ENCODE measurements at places on chromosomes 2 and 18. TPM values are rescaled to one million over a fixed set of nuclear protein-coding genes. Genes with fewer than 3 reads are reported as not detected.

GRCh38 chr2:177535958-177536504 is 143.5 kb downstream of the AGPS start:
- no peak for DNase-seq

DNA sequence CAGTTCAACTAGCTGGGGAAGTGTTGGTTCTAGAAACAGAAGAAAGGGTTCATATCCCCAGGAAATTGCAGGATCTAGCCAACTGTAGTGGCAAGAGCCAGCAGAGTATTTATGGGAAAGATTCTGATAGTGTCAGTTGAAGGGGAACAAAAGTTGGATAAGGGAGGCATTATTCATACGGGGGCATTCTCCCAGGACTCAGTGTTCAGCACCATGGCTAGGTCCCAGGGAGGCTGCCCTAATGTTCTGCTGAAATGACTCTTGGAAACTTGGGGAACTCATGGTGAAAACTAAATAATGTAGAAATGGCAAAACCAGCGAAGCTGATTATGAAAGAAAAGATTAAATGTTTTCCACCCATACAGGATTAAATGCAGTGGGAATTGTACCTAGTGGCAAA is 543.7 kb downstream of the TRIB2 start:
- peak; percentile 12 for DNase-seq

DNA sequence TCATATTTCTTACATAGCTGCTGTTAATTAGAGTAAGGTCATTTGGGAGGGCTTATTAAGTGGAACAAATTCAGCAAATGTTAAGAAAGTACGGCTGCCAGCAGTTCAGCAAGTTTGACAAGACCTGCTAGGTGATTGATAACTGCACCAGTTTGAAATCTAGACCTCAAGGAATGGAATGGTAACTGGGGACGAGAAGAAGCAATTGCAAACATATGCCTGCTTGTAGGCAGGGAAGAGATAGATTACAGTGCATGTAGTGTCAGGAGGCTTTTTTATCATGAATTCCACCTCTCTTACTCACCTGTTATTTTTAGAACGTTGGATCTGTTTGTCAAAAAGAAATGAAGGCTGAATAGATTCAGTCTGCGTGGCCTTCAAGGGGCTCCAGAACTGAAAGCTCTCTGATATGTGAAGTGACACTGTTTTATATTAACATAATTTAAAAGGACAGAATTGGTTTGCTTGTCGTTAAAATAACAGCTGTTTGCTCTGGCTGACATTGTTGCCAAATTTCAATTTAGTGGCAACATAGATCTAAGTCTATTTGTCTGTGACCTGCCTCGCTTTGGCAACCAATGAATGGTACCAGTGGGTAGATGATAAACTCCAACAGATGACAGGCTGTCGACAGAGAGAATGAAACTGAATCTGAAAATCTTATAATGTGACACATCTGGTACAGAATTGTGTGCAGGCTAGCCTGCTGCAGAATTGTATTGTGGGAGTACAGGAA is 199.3 kb downstream of the ZNF407 start:
- DNase-seq, result no peak

GRCh38 chr18:71958605-71959004 is 585.5 kb downstream of the CBLN2 start:
- no peak for DNase-seq

SMAD7 gene
- total RNA-seq, result 2.0 TPM

EFHD1 gene
- total RNA-seq, result 4.1 TPM

- no peak for DNase-seq
Observed at GRCh38 chr2:164840458-164840929, 1.1 kb downstream of the COBLL1 start.

LBX2 gene
- not detected for total RNA-seq

GAD1 gene
- 0.39 TPM for total RNA-seq

GKN1 gene
- total RNA-seq, result not detected

DNA sequence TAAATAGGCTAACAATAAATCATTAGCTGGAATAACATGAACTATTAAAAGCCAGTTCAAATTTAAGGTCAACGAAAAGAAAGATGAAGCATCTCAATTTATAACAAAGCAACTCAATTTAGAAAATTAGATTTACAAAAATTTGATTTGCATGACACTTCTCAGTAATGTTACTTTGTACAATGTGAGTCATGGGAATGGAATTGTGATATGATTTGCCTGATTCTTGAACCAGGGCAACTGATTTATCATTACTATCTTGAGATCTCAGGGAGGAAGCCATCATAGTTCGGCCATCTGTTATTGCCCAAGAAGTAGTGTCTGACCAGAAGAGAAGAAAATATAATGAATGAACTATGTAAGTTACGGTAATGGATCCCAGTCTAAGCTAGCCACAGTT is 193.1 kb downstream of the RIT2 start:
- no peak for DNase-seq

DNA sequence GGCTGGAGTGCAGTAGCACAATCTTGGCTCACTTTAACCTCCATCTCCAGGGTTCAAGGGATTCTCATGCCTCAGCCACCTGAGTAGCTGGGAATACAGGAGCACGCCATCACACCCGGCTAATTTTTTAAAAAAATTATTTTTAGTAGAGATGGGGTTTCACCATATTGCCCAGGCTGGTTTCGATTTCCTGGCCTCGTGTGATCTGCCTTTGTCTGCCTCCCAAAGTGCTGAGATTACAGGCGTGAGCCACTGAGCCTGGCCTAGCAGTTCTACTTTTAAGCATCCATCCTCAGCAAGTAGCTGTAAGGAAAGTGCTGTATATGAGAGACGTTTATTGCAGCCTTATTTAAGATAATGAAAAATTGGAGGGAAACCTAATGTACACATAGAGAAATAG is 79.7 kb downstream of the ZDBF2 start:
- DNase-seq, result no peak

Measured in neural crest cell (in vitro differentiated cells).